HT1080 (cell line): ENCODE measurements at places on chromosomes 3 and 15. TPM values are rescaled to one million over a fixed set of nuclear protein-coding genes. Genes with fewer than 3 reads are reported as not detected.

DNA sequence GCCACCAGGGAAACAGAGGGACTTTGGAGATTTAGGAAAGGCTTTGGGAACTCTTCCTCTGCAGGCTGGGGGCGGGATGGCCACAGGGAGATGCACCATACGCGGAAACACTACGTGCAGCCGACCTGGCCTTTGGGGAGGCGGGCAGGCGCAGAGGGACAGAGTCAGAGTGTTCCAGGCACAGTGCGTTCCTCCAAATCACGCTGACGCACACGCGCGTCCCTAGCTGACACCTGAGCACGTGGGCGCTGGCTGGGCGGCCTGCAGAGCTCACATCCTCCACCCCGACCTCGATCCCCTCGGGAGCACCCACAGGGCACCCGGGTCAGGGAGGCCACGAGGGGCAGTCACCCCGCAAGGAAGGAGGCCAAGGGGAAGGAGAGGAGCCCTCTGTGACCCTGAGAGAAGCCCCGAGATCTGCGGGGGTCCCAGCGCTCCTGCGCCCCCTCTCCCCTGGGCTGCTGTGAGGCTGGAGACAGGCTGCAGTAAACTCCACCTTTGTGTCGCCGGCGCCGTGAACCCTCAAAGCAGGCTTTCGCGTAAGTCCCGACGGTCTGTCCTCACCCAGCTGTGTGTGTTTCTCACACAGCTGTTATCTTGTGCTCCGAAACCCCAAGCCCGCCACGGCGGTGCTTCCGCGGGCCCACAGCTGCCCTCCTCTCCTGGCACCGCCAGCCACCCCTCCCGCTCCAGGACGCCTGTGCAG lies 196.3 kb downstream of the OCA2 start:
- no peak for DNase-seq

DNA sequence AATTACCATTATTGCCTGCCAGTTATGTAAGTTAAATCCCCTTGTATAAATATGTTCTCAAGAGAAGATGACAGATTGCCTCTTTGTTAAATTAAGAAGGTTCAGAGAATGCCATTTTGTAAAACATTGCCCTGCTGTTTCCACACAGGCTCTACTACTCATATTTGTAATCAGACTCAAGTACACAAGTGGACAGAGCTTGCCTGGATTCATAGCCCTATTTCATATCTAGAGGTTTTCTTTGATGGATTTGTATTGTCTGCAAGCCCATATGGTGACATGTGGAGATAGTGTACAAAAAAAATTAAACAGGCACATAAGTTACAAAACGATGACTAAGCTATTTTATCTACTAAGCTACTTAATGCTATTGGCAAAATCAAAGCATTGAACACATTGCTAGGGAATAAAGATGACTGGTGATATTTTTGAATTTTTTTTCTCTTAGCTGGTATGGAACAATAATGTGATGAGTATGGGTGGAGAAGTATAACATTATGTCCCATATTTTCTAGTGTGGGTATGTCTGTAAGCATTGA lies 1286.6 kb upstream of the ALCAM start:
- DNase-seq: no peak

- DNase-seq: no peak
These were observed 25.5 kb upstream of the NPTN start for GRCh38 chr15:73658645-73659044.

CCDC33 gene
- total RNA-seq: not detected in 2 replicates
